Daoy (cell line): ENCODE measurements at places on chromosomes 11 and 22. TPM values are rescaled to one million over a fixed set of nuclear protein-coding genes. Genes with fewer than 3 reads are reported as not detected.

DNA sequence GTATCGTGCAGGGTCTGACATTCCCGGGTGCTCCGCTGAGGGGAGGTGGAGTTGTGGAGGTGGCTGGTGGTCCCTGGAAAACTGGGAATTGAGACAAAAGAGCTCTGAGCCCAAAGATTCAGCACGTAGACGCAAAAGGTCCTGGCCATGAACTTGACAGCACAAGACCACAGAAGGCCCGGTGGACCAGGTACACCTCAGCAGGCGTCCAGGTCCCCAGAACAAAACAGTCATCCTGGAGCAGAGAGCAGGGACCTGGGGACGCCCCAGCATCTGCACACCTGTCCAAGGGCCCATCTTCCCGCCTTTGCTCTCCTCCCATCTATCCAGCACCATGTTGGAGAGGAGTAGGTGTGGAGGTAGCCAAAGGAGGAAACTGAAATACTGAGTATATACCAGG, 13.8 kb upstream of the MB start:
- no peak for DNase-seq

DNA sequence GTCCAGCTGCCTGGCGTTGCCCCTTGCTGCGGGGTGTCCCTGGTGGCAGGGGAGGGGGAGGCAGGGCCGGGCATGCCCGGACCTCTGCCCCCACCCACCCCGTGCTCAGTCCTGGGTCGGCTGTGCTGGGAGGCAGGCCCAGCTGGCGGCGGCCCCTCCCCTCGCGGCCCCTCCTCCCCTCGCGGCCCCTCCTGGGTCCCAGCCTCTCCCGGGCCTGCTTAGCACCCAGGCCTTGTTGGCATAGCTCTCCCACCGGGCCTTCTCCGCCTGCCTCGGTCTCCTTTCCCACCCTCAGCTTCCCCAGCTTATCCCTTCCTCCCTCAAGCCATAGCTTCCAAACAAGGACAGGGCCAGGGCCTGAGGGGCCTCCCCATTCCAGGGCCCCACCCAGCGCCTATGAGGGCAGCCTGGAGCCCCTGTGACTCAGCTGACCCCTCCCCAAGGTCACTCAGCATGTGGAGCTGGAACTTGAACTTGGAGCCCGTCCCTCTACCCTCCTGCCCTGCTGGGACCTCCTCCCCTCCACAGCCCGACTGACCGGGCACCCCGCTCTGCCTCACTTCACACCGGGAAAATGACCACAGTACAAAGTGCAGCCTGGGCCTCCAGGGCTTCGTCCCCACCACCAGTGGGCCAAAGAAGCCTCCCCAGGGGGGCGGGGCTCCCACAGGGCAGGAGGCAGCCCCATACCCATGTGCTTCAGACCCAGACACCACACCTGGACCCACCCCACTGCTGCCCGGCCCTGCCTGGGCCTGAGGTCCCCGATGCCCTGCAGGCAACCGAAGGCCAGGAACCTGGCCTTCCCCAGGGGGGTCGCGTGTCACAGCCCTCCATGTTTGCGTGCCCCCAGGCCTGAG, 1.2 kb downstream of the EPS8L2 start:
- no peak for DNase-seq

DNA sequence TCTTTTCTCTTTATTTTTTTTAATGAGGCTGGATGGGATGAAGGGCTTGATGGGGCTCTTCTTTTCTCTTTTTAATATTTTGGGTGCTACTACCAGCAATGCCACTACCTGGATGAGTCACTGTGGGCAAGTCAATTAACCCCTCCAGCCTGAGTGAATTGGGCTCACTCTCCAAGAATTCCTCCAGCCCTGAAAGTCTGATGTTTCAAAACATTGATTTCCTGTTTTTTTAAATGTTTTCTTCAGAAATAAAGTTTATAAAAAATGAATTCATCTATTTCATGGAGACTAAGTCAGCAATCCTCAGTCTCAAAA, 812 bp upstream of the OR5A2 start:
- peak; percentile 4 for DNase-seq

Gene ISX
- not detected in 2 replicates for total RNA-seq

- no peak for DNase-seq
Measured at GRCh38 chr11:114085965-114086793, 26.7 kb downstream of the ZBTB16 start.

DNA sequence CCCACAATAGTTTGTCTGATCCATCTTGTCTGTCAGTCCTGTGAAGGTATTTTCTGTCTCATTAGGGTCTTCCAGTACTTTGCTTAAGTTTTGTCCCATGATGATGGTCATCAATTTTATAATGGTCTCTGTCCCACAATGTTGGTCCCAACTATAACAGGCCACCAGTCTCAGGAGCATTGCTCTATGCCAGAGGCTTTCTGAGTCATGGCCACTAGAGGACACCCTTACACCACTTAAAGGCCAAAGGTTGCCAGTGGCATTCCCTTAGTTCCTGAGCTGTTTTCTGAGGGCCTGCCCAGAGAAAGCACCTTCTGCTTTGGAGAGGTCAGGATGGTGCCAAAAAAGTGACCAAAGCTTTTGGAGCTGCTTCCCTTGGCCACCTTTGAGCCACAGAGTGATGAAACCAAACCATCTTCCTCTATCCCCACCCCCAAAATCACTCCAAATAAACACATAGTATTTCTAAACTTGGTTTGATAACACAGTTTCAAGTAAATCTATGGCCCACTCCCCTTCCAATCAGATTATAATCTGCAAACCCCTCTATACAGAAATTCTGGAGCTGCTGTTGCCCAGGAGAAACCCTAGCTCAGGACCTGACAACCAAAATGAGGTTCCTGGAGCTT, 19.3 kb downstream of the EIF3F start:
- DNase-seq = peak; percentile 64

- DNase-seq = no peak
Measured at GRCh38 chr11:81190546-81190945, 1543.1 kb downstream of the FAM181B start.

- DNase-seq = no peak
Measured at GRCh38 chr11:132681971-132682370, 850.3 kb downstream of the OPCML start.

DNA sequence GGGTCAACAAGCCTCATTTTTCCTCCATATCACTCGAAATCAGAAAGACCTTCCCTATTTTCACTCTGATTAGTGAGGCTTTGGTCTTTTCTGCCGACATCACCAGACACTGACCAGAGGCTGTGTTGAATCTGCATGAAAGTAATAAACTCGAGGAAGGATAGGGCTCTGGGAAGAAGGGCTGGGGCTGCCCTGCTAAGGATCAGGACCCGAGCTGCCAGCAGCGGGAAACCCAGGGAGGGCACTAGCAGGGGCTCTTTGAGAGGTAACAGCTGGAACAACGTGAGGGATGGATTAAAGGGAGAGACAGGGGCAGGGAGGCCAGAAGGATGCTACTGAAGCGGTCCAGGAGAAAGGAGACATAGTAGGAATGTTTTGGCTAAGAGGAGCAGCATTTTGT, 377.5 kb upstream of the NARS2 start:
- DNase-seq = no peak

Gene TMEM80
- total RNA-seq = 7.5 and 15.8 TPM in 2 replicates

Gene MMP1
- 1.8 and 1.9 TPM in 2 replicates for total RNA-seq

Gene PLCB3
- 11.5 and 13.2 TPM in 2 replicates for total RNA-seq

DNA sequence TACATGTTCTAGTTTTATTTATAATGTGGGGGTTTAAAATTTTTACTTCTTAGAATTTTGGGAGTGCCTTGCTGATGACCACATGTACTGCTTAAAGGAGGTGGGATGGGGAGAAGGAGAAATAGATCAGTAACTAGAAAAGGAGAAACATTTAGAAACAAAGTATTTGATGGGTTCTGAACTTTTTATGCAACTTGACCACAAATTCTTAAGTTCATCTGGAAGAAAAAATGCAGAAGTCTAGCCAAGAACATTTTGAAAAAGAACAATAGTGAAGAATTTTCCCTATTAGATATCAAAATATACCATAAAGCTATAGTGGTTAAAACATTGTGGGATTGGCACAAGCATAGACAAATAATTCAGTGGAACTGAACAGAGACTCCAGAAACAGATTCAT, 73.3 kb upstream of the AMPD3 start:
- no peak for DNase-seq

GRCh38 chr22:24146194-24146616, 35.1 kb upstream of the SUSD2 start:
- peak; percentile 39 for DNase-seq

DNA sequence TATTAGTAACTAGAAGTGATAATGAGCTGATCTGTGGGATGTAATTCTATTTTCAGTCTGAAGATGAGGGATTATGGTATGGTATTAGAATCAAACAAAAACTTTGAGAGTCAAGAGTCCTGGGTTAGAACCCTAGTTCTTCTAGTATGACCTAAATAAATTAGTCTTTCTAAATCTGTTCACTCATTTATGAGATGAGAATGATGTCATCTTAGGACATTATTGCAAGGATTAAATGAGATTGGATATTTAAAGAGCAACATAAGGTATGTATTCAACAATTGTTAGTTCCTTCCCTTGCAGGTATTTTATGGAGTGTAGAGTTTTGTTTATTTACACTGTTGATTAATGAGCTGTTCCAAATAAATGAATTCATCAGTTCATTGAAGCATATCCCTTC, 21.8 kb downstream of the EMSY start:
- DNase-seq = no peak

DNA sequence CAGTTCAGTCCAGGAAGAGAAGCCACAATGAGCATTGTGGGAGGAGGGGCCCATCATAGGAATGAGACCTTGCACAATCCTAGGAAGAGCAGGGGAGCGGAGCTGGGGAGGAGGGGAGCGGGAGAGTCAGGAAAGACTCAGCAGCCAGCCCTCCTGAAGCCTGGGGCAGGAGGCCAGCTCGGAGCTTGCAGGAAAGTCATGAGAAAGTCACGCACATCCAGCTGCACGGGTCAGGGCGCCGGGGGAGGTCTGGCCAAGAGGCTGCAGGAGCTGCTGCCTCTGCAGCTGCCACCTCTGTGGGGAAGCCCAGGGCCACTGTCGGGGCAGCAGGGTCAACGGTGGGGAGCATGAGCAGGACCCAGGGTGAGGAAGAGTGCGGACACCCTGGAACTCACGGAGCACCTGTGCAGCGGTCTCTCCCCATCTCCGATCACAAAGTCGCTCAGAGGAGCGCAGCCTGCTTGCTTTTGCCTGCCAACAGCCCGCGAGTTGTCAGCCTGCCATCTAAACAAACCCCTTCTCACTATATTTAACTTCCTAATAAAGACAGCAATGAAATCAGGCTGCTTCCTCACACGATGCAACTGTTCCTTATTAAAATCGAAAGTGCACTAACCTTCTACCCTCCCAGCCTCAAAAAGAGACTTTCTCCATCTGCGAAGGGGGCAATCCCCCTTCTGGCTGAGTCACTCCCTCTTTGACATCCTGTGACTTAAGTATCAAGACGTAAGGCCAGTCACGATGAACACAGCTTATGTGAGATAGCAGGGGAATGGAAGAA, 52.9 kb upstream of the RTL6 start:
- DNase-seq = peak; percentile 87

GRCh38 chr11:69563946-69564775, 76.8 kb upstream of the CCND1 start:
- no peak for DNase-seq

GRCh38 chr11:14371249-14371648, 12.3 kb upstream of the RRAS2 start:
- DNase-seq = no peak

DNA sequence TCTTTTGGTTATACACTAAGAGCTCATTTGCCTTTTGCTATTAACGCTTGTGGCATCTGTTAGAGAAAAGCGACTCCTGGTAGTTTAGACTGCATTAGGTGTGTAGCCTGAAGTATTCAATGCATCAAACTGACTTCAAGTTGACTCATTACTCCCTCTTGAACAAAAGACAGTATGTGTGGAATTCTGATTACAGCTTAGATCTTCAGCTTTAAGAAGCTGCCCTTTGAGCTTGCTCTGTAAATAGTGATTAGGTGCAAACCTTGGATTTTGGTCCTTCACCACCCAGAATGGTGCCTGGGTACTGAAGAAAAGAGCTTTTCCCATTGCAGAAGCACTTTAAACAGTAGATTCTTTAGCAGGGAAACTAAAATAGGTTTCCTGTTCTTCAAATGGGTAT, 62.1 kb downstream of the FAT3 start:
- DNase-seq = no peak

GRCh38 chr11:10913075-10913474, 55.2 kb upstream of the ZBED5 start:
- DNase-seq = no peak

DNA sequence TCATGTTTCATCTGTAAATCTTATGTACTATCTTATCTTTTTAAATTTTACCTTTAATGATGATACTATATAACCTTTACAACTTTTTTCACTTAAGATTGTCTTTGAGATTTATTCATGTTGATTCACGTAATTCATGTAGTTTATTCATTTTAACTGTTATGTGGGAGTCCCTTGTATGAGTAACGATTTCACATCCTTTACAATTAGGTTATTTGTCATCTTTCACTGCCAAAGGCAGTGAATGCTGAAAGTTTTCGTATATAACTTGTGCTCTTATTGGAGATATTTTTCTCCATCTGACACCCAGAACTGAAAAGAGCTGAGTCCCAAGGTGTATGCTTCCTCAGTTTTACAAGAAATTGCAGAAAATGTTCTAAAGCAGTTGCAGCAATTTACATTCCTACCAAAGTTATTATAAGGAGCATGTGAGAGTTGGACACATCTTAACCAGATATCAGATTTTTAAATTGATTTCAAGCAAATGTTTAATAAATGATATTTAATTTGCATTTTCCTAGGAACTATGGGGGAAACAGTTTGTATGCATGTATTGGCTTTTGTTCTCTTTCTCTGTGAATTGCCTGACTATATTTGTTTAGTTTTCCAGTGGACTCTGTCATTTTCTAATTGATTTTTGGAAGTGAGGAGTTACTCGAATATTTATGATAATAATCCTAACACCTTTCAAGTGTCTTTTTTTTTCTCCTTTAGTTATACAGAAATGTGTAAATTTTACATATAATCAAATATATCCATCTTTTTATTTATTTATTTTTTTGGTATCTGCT, 6.4 kb downstream of the ARL14EP start:
- DNase-seq = no peak

GRCh38 chr11:111098091-111098490, 147.4 kb upstream of the POU2AF2 start:
- DNase-seq = no peak

GRCh38 chr11:132296946-132297610, 926.7 kb downstream of the NTM start:
- no peak for DNase-seq

GRCh38 chr11:71342116-71342515, 89.7 kb upstream of the SHANK2 start:
- no peak for DNase-seq

Gene INS
- total RNA-seq = not detected in 2 replicates

Gene MMP12
- total RNA-seq = 0.24 and 1.3 TPM in 2 replicates
